ENCODE measurements at places on chromosomes 13 and 19.
A peak's percentile ranks its signal among the peaks of the same experiment; 100 is the strongest.

GRCh38 chr19:53461866-53462265, 5.7 kb upstream of the ZNF813 start:
- no peak for DNase-seq

DNA sequence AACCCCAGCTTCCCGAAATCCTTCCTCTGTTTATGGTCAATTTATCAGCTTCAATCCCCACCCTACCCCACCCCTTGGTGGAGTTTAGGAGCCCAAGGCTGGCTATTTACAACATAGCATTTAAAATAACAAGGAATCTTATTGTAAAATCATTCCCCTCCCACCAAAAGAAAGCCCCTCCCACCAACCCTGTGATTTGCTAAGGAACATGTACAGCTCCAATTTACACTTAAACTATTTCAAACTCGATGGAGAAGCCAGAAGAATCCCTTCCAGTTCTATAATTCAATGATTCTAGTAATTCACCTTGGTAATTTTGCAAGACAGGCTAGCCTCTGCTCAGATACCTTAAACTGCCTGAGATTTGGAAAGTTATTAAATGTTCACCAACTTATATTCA, 3.0 kb downstream of the LATS2 start:
- no peak for DNase-seq

DNA sequence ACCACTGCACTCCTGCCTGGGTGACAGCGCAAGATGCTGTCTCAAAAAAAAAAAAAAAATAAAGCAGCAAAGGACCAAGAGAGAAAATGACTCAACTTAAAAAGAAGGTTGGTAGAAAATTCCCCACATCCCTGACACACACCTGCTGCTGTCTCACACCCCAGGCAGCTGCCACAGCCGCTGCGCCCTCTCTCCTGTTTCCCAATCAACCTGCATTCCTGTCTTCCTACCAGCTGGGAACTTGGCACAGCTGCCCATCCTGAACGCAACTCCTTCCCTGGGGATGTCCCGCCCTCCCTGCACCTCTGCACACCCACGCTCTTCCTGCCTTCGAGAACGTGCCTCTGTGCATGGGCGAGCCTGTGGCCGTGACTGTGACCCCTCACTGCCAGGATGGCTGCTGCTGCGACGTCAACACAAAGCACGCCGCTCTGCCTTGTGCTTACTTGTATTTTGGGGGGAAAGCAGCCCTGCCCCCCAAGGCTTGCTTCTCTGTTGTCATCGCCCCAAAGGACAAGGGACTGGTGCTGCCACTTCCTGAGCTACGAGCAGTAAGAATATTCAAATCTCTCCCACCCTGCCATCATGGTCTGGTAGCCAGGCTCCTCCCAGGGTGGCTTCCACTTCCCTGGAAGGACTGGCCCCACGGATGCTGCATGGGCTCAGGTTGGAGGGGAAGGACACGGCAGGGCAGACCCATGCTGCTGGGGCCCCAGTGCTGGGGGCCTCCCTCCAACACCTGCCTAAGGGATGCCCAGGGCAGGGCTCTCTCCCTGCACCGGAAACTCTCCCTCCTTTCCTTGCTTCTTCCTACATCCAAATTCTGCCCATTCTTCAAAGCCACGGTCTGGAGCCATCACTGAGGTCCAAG, 20.7 kb downstream of the SH3GL1 start:
- DNase-seq: peak; percentile 55

- peak; percentile 74 for DNase-seq
Observed at GRCh38 chr19:10388957-10389356, 8.6 kb upstream of the TYK2 start.

DNA sequence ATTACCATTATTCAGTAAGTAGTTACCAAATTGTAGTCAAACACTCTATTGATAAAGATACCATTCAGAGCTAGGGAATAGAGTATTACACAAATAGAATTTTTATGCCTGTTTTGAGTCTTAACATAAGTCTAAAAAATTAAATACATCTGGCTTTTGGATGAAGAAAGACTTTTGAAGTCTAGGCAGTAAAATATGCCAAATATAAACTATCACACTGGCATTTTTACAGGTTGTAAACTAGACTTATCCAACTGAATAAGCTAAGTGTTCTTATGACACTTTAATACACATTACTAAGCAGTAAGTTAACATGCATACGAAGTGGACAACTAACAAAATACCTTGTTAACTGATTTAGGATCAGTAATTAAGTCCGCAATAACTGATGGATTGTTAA, 108.9 kb downstream of the MAB21L1 start:
- DNase-seq: no peak

DNA sequence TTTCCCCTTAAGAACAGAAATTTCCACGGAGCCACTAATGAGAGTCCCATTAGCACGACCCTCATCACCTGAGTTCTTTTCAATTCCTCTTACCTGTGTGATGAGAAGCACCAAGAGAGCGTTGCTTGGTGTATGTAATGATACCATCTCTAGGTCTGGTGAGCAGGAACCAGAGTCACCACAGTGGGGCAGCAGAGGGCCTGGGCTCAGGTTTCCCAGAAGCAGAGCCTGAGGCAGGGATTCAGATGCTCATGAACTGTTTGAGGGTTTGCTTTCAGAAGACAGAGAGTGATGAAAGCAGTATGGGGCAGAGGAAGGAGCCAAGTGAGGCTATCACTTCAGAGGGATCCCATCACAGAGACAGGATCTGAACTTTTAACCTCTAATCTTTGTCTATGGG, 3.1 kb upstream of the PTPRH start:
- DNase-seq: no peak

GRCh38 chr13:63455938-63456337, 2040.3 kb upstream of the PCDH20 start:
- DNase-seq: no peak

DNA sequence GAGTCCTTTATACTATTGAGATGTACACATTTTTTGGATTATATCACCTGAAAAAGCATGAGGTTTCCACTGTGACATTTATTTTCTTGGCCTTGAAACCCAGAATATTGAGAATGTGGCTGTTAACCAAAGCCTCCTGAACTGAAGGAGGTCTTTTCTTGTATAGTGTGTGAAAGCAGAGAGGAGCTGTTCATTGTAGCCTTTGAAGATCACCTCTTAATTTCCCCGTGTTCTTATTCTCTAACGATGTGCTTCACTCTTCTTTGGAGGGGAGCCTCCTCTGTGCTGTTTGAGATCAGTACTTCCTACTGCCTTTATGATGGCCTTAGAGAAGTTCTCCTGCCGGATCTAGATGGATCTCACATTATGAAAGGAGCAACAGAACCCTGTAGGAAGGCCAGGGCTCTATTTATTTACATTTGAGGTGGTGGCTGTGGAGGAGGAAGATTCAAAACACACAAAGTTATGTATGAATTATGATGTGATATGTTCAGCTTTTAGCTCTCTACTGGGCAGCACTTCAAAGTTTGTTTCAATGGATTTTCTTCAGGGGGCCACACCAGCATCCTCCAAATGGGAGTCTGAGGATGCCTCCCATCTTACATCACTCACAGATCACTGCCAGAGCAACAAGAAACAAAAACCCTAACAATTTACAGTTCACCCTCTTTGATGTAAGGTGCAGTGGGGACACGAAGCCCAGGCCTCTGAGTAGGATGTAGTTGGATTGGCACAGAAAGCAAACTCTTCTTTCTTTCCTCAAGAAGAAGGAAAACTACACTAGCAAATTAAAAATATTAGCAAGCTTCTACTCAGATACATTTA, 322.3 kb downstream of the DLEU7 start:
- no peak for DNase-seq

- DNase-seq: no peak
Observed at GRCh38 chr19:6062274-6062673, 48.0 kb downstream of the RFX2 start.

DNA sequence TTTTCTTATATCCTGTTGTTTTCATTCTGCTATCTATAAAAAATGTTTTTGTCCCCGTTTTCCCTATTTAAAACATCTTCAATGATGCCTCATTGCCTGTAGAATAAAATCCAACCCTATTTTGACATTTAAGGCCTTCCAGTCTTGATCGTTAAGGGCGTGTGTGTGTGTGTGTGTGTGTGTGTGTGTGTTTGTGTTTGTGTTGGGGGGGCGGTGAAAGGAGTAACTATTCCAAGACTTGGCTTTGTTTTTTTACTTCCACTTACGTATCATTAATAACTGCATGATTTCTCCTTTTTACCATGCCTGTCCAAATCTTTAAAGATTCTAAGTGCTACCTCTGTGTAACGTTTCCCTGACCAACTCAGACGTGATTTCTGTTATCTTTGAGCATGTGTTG, 784 bp downstream of the PIBF1 start:
- DNase-seq: no peak

DNA sequence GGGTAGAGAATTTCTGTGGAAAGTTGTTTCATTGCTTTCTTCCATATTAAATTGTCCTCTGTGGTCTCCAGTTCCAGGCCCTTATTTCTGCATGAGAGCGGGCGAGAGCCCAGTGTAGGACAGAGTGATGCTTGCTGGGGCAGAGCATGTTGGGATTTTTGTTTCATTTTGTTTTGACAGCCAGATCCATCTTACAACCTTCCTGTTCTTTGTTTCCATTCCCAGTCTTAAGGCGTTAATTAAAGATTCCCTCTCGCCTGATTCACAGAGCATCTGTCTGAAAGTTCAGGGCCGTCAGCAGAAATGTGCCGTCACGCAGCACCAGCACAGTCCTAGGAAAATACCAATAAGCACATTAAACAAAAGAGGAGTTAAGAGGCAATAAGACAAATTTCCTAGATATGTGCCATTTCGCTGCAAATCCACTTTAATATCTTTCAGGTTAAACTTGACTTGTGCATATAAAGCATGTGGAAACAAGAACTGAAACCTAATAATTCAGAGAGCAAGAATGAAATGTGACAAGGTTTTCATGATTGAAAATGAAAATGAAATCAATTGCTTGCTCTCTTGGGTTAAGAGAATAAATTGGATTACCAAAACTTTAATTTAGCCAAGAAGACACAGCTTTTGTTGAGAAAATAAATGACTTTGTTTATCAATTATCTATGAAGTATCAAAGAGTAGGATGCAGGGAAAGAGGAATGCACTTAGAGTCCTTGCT, 210.7 kb upstream of the SLC10A2 start:
- DNase-seq: peak; percentile 41
